ENCODE measurements at places on chromosomes 4 and X.

DNA sequence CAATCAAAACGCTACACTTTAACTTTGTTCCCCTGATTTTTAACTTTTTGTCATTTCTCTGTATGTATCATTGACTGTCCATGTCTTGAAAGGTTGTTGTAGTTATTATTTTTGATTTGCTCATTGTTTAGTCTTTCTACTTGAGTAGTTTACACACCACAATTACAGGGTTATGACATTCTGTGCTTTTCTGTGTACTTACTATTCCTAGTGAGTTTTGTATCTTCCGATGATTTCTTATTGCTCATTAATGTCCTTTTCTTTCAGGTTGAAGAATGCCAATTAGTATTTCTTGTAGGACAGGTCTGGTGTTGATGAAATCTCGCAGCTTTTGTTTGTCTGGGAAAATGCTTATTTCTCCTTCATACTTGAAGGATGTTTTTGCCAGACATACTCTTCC is 89.2 kb upstream of the SH3RF1 start:
- DNase-seq, result no peak

GRCh38 chr4:16745887-16746286 is 152.6 kb downstream of the LDB2 start:
- DNase-seq, result no peak

DNA sequence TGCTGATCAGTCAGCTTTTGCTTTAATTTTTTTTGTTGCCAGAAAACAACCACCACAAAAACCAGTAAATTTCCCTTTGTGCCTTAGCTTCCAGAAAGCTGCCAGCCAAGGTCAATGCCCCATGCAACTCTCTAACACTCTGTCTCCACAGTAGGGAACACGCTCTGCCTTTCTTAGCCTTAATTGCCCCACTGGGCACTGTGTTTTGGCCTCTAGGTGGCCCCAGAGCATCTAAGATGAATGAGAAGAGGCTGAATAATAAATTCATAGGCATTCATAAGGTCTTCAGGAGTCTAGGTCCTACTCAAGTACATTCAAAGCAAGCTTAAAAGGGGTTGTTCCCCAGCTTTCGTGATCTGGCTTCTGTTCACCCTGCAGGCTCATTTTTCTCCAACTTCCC is 57.7 kb upstream of the PASD1 start:
- DNase-seq, result no peak

DNA sequence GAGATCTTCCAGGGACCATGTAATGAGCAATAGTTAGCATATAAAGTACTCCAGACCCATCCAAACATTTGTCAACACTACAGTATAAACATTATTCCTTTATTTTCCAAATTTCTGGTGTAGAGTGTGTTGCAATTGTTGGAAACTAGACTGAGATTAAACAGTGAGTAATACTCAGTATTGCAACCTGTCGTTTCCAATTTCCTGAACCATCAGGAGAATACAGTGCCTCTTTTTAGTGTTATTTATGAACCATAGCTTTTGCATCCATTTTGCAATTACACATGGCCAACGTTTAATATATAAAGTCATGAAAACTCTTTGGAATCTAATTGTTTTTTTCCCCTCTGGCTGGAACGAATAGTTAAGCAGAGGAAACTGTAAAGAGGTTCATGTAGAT is 58.3 kb upstream of the DHRSX start:
- DNase-seq, result no peak

DNA sequence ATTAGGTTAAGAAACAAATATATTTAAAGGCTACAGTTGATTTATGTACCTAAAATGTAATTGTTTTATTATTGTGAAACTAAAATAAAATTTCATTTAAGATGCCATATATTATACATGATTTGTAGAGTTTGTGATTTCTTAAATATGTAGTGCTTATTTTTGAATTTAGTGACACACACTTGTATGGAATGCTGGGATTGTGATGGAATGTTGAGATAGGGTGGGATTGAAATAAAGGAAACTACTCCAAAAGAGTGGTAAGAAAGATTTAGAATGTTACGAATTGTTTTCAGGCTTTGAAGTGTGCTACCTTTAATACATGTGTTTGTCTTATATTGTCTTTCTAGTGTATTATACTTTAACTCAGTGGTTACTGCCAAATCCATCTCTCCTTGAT is 330.3 kb upstream of the PITX2 start:
- no peak for DNase-seq

GRCh38 chr4:8378101-8378724 is 62.3 kb downstream of the ACOX3 start:
- DNase-seq, result no peak

DNA sequence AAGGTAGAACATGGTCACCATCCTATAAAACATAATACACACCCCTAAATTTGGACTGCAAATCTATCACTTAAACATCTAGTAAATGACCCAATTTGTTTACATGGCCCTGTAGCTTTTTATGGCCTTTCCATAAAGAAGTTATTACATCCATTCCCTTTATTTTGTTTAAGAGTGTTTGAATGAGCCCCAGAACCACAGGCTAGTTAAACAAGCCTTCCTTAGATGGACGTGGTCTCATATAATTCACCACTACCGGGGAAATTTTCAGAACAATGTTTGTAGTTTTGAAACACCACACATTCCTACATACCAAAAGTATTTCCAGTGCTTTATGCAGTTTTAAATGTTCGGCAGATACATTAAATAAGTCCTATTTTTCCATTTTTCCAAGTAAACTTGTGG is 12.3 kb downstream of the PDGFC start:
- DNase-seq, result no peak

- DNase-seq, result peak; percentile 38
Measured at GRCh38 chr4:145481164-145481941, at the start of gene SMAD1. Gene SMAD1, plus strand, starts transcription at chr4:145481853. Its CDS starts 32,761 bp downstream, at chr4:145514614.

GRCh38 chr4:179768996-179769395 is 2326.8 kb upstream of the AGA start:
- no peak for DNase-seq

DNA sequence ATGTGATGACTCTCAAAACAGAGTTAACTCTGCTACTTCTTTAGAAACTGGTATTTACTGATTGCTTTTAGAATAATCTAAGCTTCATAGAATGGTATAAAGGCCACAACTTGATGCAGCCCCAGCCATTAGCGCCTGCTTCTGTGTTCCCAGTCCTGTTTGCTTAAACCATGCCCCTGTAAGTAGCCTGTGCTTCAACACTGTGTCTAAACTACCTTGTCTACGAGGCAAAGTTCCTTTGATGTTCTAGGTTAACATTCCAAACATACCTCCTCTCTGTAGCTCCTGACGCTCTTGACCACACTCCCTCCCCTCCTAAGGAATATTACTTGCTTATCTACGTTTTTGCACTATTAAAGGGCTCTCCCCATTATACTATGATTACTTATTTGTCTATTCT is 352.5 kb upstream of the ADGRL3 start:
- DNase-seq, result no peak

GRCh38 chr4:112266823-112267222 is 18.9 kb downstream of the TIFA start:
- no peak for DNase-seq
